ENCODE measurements at places on chromosomes 16 and 17. TPM values are rescaled to one million over a fixed set of nuclear protein-coding genes. Genes with fewer than 3 reads are reported as not detected.
A peak's percentile ranks its signal among the peaks of the same experiment; 100 is the strongest.

GRCh38 chr16:51436742-51437141 lies 285.7 kb upstream of the SALL1 start:
- DNase-seq: no peak

- no peak for DNase-seq
These were observed 22.4 kb downstream of the PLD6 start for GRCh38 chr17:17183744-17184143.

DNA sequence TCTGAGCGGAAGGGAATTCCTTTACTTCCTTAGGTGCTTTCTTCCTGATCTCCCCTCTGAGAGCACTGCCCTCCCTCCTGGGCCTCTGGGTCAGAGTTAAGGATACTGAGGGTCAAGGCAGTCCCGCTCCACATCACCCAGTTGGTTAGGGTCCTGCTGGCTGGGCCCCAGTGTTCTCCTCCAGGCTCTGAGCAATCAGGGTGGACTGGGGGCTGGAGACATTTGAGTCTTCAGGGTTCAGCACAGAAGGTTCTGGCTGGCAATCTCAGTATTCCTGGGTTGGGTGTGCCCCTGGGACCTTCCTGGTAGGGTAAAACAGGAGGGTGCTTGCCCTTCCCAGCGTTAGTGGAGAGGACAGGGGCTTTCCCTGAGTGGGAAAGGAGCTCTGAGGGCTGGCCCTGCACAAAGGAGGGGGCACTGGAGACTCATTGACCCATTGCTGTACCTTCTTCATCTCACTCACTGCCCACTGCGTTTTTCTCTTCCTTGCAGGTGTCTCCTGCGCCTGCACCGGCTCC lies 448 bp downstream of the MT1M start:
- DNase-seq: no peak

DNA sequence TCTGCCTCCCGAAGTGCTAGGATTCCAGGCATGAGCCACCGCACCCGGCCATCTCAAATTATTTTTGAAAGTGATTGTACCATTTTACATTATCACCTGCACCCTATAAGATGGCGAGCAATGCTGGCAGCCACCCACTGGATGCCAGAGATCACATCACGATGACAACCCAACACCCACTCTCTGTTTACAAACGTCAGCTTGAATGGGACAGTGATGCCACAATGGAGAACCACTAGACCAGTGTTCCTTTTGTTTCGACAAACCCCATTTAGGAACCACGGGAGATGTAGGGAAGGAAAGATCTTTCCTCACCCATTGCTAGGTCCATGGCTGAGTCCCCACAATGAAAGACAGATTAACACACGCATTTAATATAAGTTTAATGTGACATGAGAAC lies 20.1 kb upstream of the HAPSTR1 start:
- no peak for DNase-seq

DNA sequence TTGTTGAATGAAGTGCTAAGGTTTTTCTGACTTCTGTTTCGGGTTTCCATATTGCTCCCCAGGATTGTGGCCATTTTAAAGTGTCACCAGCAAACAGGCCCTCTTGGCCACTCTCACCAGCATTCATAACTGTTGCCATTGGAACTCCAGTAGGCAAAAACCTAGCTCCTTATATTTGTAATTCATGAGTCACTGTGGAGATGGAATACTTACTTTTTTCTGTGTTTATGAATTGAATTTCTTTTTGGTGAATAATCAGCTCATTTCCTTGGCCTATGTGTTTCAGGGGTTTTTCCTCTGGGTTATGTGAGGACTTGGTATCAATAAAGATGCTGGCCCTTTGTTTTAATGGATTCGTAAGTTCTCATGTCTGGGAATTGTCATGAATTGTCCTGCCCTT lies 255.1 kb downstream of the SNX29 start:
- peak; percentile 83 for DNase-seq

DNA sequence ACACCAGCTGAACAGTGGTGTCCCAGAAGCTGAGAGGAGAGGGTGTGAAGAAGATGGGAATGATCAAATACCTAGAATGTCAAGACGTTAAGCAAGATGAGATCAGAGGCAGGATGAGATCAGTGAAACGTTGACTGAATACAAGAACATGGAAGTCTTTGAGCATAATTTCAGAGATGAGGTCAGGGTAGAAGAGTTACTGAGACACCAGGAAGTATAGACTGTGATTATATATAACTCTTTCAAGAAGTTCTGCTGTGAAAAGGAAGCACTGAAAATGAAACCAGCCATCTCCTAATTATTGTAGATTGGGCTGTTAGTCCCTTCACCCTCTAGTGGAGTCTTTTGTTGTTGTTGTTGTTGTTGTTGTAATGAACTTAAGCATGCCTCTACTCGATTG lies 9.1 kb downstream of the SHCBP1 start:
- DNase-seq: no peak

DNA sequence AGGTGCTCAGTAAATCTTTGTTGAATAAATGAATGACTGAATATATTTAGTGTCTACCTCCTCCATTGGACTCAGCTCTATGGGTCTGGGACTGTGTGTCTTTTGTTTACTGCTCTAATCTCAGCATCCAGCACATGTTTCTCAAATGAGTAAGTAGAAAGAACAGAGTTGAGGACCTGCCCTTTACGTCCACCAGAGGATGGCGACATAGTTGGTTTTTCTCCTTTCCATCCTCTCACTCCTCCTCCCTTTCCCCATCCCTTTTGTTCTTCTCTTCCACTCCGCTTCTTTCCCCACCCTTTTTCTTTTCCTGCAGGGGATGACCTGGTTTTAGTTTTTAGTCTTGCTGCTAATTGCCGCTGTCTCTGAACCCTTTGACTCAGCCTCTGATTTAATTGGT lies 12.1 kb upstream of the CHP2 start:
- no peak for DNase-seq

The CTRB1 gene
- not detected for total RNA-seq

- peak; percentile 79 for DNase-seq
These were observed 69.2 kb downstream of the TANC2 start for GRCh38 chr17:63035271-63035670.

GRCh38 chr16:72961115-72961832 lies 86.7 kb downstream of the ZFHX3 start:
- no peak for DNase-seq

- DNase-seq: no peak
These were observed 8.7 kb downstream of the EIF1 start for GRCh38 chr17:41697122-41697962.
